ENCODE measurements at places on chromosomes 3 and 15.

DNA sequence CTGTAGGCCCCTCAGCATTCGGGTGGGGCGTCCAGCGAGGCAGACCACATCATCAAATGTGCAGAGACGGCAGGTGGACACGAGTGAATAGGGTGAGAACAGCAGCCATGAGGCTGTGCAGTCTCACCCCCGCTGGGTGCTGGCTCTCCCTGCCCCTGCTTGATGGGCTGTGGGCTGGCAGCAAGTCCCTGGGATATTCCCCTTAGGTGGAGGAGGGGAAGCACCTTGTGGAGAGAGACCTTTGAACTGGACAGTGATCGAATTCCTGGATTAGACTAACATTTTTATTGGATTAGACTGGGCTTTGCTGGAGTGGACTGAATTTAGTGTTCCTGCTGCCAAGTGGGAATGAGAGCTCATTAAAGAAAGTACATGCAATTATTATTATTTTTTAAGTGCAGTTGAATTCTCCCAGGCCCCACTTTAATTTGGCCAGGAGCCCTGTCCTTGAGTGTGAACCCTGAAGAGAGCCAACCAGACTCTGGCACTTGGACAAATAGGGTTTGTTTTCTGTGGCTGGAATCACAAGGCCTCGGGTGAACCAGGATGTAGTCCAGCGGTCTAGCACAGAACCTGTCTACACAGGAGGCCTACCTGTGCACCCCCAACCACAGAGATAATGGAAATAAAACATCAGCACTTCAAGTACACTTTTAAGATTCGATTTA, 193.1 kb downstream of the ABHD5 start:
- no peak for DNase-seq

- DNase-seq: no peak
Measured at GRCh38 chr15:61715082-61715481, 345.2 kb downstream of the VPS13C start.

DNA sequence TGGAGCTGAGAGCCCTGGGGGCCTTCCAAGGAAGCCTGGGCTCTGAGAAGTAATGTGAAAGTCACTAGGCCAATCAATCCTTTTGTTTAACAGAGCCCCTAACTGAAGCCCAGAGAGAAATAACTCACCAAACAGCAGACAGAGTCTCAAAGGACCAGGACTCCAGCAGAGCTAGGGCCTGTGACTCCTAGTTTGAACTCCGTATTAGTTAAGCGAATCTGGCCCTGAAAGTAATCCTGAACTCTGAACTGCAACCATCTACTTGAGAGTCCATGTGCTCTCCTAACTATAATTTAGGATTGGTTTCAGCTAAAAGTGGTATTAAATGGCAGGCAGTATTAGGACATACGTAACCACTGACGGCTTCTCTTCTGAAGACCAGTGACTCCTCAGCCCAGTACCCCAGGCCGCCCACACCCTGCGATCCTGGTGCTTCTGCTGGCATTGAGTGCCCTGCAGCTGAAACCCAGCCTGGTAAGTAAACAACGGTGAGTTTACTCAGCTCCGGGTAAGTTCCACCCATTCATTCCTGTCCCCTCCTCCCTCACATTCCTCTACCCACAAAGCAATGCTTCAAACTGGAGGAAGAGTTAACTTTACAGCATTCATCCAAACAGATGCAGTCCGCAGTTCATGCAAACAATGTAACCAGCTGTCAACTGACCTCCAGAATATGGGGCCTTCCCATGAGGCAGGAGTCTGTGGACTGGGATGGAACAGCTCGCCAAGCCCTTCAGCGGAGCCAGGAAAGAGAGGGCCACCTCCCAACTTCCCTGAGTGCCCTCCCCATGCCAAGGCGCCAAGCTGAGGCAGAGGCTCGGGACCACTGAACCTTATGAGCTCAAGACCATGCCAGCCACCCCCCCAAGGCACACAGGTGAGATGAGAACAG, 7.3 kb downstream of the MYO5C start:
- DNase-seq: no peak

- peak; percentile 23 for DNase-seq
Measured at GRCh38 chr15:29925227-29926082, 103.2 kb upstream of the TJP1 start.

DNA sequence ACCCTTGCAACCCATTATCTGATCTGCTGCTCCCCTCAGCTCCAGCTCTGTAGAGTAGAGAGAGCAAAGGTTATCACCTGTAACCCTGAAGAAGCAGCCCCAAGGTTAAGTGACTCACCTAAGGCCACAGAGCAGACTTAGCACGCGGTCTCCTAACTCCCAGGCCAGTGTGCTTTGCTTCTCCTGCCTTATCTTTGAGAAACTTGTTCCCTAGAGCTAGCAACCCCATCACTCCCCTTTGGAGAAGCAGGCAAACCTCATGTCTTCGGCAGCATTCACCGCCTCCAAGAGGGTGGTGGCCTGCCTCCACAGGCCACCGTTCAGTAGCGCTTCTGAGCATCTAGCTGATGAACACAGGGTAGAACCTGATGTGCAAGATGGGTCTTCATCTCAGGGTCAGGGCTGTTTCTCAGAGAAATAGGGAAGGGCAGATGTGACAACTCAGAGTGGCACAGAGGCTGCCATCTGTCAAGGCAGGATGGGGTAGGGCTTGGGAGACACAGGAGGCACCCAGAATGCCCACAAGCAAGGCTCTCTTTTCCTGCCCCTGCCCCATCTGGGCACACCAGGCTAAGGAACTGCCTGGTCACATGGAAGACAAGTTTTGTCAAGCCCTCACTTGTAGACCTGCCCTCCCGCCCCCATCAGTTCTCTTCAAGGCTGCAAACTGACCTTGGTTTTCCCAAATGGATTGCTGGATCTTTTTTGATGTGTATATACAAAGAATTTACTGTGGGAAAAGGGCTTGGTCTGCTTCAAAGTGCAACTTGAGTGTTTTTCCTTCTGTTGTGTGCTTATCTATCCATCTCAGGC, 34.9 kb upstream of the CLK3 start:
- DNase-seq: no peak

DNA sequence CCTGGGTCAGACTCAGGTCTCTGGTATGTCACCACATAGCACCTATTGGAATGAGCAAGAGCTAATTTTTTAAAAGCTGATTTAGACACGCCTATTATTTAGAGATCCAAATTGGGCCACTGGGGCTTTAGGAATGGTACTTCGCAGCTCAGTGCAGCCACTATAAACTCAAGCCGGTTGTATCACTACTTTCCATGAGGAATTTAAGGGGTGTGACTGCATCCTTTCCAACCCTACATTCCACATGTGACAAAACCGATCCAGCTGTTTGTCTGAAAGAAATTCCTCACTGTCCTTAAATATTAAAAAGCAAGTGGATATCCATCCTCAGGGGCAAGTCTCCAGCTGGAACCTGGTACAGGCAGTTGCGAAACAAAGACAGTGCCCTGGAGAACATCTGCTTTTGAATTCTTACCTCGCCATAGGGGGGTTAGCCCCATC, 12.8 kb downstream of the VGLL3 start:
- DNase-seq: no peak

DNA sequence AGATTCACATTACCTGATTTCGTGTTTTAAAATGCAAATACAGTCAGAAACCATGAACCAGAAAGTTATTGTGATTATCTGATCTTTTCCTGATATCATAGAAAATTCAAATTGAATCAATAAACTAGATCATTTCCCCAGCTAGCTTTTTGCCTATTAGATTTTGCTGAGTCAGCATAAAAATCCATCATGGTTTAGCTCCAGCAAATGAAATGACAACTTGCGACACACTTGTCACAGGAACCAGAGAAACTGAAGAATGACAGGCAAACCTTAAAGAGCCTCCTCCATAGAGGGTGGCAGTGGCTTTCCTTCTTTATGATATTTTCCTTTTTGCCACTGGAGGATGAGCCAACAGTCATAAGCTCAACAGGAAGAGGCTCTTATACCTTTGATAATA, 30.6 kb upstream of the TMEM108 start:
- no peak for DNase-seq

DNA sequence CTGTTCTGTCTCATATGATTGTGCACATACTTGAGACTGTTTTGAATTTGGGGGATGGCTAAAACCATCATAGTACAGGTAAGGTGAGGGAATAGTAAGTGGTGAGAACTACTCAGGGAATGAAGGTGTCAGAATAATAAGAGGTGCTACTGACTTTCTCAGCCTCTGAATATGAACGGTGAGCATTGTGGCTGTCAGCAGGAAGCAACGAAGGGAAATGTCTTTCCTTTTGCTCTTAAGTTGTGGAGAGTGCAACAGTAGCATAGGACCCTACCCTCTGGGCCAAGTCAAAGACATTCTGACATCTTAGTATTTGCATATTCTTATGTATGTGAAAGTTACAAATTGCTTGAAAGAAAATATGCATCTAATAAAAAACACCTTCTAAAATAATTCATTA, 5.1 kb downstream of the CCR5 start:
- DNase-seq: no peak

DNA sequence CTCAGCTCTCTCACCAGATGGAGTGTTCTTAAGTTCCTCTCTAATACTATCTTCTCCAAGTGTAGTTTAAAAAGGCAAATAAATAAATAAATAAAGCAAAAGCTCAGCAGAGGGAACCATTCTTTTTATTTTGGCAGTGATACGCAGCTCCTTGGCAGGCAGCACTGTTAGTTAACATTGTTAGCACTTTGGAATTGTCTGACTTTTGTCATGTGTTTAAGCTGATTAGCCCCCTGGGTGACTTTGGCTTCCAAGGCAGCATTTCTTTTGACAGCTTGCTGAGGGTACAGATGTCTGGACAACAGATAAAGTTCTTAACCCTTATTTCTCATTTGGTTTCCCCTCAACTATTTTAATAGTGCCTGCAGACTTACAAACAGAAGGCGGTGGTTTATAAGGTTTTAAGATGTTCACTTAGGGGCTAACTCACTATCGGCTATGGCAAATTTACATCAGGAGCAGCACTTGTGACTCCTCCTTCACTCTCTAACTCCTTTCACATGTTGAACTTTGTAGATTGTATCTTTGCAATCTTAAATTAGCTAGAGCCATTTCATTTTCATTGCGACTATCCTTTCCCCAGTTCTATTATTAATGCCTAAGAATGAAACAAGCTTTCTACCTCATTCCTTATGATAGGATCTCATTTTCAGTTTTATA, 213.4 kb downstream of the ZBBX start:
- DNase-seq: no peak

GRCh38 chr3:5144316-5144994, 22.4 kb downstream of the ARL8B start:
- no peak for DNase-seq

DNA sequence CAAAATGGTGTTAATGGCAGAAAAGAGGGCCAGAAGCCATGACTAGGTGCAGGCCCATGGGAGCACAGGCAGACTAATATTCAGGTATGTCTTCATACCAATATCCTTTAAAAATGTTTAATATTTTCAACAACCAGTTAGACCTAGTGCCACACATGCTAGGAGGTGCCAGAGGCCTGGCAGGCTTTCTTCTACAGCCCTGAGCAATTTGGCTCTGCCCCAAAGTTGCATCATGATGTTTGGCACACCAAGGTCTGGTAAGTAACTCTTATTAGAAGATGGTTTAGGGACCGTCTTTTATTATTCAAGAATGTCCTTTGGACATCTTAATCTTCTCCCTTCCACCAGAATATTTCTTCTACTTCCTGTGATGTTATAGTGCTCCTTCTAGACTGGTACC, 34.8 kb downstream of the MITF start:
- DNase-seq: no peak

DNA sequence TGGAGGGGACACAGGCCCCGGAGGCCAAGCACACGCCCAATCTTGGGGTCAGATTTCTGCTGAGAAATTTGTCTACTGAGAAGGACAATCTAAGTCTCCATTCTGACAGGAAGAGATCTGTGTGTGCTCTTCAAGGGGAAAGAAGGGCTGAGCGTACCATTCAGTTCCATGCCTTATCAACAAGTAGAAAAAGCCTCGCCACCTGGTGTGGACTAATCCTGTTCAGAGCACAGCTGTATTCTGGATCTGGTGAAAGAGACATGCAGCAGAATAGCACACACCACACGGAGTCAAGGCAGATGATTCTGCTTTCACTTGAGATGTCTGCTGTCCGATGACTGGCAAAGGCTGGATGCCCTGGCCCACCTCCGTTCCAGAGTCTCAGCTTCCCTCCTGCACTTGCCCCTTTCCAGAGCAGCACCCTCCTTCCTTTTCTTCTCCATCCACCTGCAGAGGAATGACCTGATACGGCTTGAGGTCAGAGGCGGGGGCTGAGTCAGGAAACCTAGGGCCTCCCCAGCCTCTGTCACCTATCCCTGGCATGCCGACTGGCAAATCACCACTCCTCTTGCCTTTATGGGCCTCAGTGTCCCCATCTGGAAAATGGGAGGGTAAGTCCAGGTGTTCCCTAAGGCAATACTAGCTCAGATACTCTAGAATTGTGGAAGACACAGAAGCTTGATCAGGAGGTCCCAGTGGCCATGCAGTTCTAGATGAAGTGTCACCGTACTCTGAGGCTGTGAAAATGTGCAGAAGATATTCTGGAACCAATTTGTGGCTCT, 36.9 kb upstream of the CTSH start:
- DNase-seq: no peak

GRCh38 chr3:24359102-24359501, 135.5 kb downstream of the THRB start:
- no peak for DNase-seq

DNA sequence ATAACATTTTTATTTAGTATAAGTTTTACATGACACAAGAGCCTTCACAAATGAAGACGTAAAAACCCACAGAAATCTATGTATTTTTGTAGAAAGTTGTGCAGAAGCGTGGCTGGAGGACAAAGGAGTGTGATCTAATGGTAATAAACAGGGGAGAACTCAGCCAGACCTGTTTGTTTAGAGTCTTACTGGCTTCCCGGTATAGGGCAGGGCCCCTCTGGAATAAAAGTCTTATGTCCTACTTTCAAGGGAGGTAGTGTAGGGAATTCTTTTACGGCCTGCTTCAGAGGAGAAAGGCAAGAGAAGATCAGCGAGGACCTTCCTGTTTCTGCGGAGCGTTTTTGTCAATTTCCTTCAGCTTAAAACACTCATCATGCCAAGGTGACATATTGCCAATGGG, 103.6 kb downstream of the TGFBR2 start:
- no peak for DNase-seq

GRCh38 chr3:36846406-36846805, 82.1 kb upstream of the DCLK3 start:
- DNase-seq: no peak

GRCh38 chr3:67601919-67602608, 52.3 kb downstream of the SUCLG2 start:
- no peak for DNase-seq

GRCh38 chr3:16944356-16944755, 59.6 kb downstream of the PLCL2 start:
- DNase-seq: no peak

DNA sequence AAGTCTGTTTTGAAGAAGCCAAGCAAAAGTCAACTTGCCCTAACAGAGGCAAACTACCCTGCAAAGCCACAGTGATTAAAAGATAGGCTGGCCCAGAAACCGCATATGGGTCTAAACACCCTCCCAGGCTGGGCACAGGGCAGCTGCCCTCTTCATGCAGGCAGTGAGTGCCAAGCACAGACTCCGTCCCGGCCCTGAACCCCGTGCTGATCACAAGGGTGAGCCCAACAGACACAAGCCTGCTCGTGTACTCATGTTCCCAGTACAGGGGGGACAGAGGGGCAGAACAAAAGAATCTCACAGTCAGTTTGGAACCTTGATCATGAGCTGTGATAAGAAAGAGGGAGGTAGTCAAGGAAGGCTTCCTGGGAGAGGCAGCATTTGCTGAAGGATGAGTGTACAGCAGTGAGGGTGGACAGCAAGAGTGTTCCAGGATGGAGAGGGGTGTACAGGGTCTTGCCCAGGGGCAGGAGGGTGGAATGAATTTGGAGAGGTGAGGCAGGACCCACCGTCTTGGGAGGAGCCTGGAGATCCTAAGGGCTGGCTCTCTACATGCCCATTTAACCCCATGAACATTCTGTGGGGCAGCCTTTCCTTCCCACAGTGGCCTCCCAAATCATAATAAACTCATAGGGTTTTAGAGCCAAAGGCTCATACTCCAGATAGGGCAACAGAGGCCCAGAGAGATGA, 43.2 kb upstream of the PRR23E start:
- no peak for DNase-seq
